ENCODE measurements at places on chromosomes 11 and 22. TPM values are rescaled to one million over a fixed set of nuclear protein-coding genes. Genes with fewer than 3 reads are reported as not detected.

TCN2 gene
- 31.2 TPM for total RNA-seq

DBX1 gene
- total RNA-seq, result not detected

CCDC134 gene
- 33.7 TPM for total RNA-seq

CD3G gene
- total RNA-seq, result 0.88 TPM
